Keratinocyte (primary cell): ENCODE measurements at places on chromosomes 3 and 15. TPM values are rescaled to one million over a fixed set of nuclear protein-coding genes. Genes with fewer than 3 reads are reported as not detected.

GPR15 gene
- 0.05 TPM in 1 of 3 replicates, not detected in the others for polyA plus RNA-seq

DAZL gene
- polyA plus RNA-seq: not detected in 3 replicates

GRCh38 chr15:45249125-45249780, 2.8 kb upstream of the SLC28A2 start:
- DNase-seq: no peak
- no peak overlapping the region for H3K27ac ChIP-seq
- H3K4me1 ChIP-seq: no peaks in the 10 kb centered on the region
- H3K27me3 ChIP-seq: no peaks in the 10 kb centered on the region
- H3K36me3 ChIP-seq: no peaks in the 10 kb centered on the region

DNA sequence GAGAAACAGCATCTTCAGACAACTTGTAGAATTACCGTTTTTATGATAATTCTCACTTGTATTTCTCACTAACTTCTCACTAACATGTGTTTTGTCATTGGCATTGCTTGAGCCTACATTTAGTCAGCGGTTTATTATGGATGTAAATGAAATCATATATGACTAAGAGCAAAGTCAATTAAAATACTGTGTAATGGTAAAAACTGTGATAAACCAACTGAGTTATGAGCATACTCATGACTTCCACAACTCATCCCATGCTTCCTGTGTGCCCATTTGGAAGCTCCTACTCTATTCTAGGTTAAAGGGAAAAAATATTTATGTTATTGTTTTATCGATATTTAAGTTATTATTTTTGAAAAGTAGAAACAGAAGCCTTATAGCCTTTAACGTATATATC, 12.8 kb downstream of the PXK start:
- no peak overlapping the region for H3K4me3 ChIP-seq
- no peaks in the 10 kb centered on the region for H3K27me3 ChIP-seq
- no peak for DNase-seq
- no peak overlapping the region for H3K27ac ChIP-seq
- peaks cover 3% of the 10 kb centered on the region for H3K36me3 ChIP-seq

DNA sequence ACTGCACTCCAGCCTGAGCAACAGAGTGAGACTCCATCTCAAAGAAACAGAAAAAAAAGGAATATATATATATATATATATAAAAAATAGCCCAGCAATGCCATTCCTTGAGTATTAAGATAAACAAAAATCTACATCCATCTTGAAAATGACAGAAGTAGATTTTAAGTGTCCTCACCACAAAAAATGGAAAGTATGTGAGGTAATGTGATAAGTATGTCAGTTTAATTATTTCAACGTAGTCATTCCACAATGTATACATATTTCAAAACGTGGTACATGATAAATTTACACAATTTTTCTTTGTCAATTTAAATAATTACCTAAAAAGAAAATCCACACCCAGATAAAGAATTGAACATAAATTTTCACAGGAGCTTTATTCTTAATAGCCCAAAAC, 54.9 kb downstream of the HCN4 start:
- H3K27me3 ChIP-seq: peaks cover 9% of the 10 kb centered on the region
- DNase-seq: no peak
- H3K4me3 ChIP-seq: no peak overlapping the region
- H3K27ac ChIP-seq: no peak overlapping the region
- no peaks in the 10 kb centered on the region for H3K36me3 ChIP-seq
